ENCODE measurements at places on chromosomes 3 and 15. TPM values are rescaled to one million over a fixed set of nuclear protein-coding genes. Genes with fewer than 3 reads are reported as not detected.

The LNP1 gene
- 5.2 TPM for total RNA-seq

The MRPL47 gene
- 27.2 TPM for total RNA-seq

The CELF6 gene
- total RNA-seq: 29.3 TPM

The MELTF gene
- 3.6 TPM for total RNA-seq

The FBXO40 gene
- not detected for total RNA-seq

The SYNPR gene
- total RNA-seq: not detected

The AHSG gene
- total RNA-seq: not detected

The LRRFIP2 gene
- 89.7 TPM for total RNA-seq

The CHRFAM7A gene
- 19.9 TPM for total RNA-seq

The PLSCR5 gene
- not detected for total RNA-seq

The LRRC2 gene
- 1.3 TPM for total RNA-seq

The TMEM108 gene
- total RNA-seq: 13.0 TPM

The SCAMP5 gene
- 1.5 TPM for total RNA-seq

GRCh38 chr15:94532226-94532625, 300.9 kb downstream of the MCTP2 start:
- H3K27me3 ChIP-seq: no peaks in the 10 kb centered on the region
- no peaks in the 10 kb centered on the region for H3K36me3 ChIP-seq
- no peak overlapping the region for H3K27ac ChIP-seq
- H3K4me3 ChIP-seq: no peak overlapping the region
- DNase-seq: no peak

DNA sequence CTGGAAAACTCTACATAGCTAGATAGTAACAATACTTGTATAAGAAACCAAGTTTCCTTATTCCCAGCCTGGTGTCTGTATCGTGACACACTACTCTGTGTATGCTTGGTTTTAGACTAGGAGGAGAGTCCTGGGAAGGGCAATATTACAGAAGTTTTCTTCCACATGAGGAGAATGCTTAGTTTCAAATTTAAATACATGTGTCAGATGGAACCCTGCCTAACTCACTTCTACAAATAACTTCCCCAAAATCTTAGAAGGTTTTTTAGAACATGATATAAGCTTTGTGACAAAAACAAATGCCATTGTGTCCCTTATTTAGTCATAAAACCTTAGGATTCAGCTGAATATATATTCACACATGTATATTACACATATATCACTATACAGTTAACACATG, 7.2 kb upstream of the IL20RB start:
- H3K27me3 ChIP-seq: no peaks in the 10 kb centered on the region
- H3K4me3 ChIP-seq: no peak overlapping the region
- H3K27ac ChIP-seq: no peak overlapping the region
- no peak for DNase-seq
- no peaks in the 10 kb centered on the region for H3K36me3 ChIP-seq

DNA sequence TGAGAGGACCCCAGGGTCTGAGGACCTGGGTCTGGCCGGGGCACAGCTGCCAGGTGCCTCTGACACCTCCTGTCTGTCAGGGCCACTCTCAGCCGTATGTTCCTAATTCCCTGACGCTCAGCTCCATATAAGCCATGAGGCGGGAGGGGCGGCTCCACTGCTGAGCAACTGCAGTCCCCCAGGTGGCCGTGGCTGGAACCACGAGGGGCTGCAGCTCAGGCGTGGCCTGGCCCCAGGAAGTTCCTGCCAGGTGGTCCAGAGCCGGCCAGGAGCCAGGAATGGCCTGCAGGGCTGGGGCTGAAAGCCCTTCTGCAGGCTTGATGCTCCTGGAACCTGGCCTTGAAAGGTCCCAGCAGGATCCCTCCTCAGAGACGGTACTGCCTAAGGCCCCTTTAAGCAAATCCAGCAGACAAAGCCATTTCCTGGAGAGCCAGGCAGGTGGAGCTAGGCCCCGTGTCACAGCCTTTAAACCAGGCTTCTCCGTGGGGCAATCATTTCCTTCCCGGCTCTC, 118.0 kb downstream of the CHSY1 start:
- no peak overlapping the region for H3K27ac ChIP-seq
- H3K27me3 ChIP-seq: no peaks in the 10 kb centered on the region
- peaks cover 6% of the 10 kb centered on the region for H3K4me1 ChIP-seq
- DNase-seq: peak; percentile 46
- H3K4me3 ChIP-seq: no peak overlapping the region

DNA sequence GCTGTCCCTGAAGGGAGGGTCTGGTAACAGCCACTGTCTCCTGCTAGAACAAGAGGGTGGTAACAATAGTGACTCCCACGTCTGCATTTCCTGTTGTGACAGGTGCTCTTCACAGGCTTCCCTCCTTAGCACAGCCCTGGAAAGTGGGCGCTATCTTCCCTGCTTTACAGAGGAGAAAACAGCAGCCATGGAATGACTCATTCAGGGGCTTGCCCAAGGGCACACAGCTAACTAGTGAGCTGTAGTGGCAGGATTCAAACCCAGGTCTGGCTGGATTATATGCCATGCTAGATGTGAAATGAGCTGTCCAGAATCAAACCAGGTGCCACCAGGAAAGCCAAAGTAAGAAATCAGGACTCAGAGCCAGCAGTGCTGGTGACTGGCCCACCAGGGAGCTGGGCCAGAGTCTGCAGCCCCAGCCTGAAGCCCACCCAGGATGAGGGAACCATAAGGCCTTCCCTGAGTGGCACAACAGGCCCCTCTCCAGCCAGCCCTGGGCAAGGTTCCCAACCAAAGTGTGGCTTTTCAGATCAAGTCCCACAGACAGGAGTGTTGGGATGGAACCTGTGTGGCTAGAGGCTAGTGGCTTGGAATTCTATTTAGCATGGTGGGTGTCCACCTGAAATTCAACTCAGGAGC, 102.4 kb downstream of the ETFA start:
- DNase-seq: no peak
- H3K4me1 ChIP-seq: no peaks in the 10 kb centered on the region
- H3K4me3 ChIP-seq: no peak overlapping the region
- no peak overlapping the region for H3K27ac ChIP-seq

- peak overlapping the region; percentile 98 for H3K27ac ChIP-seq
- H3K36me3 ChIP-seq: no peaks in the 10 kb centered on the region
- DNase-seq: no peak
These were observed 830 bp upstream of the RNF13 start for GRCh38 chr3:149812165-149812605.

DNA sequence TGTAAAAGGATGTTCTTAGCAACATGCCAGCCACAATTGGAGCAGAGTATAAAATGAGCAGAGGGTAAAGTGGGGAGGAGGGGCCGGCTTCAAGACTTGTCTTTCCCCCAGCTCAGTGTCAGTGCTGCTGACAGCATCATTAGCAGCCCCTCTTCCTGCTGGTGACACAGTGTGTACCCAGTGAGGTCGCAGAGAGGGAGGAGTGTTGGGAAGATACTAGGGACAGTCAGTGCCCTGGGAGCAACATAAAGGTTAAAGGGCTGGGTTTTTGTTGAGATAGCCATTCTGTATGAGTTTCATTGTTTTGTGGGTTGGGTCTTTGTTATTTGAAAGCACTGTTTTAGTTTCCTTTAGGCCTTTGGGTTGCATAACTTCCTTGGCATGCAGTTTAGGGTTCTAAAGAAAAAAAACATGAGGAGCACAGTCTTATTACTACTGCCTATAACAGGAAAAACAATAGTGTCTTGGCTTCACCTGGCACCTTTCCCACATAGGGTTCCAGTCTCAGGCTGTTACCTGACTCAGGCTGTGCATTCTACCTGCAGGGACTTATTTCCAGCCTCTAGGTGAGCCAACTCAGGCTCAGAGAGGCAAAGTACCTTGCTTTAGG, 94.1 kb upstream of the SKOR1 start:
- H3K27ac ChIP-seq: no peak overlapping the region
- H3K4me1 ChIP-seq: peaks cover 11% of the 10 kb centered on the region
- no peak for DNase-seq
- H3K27me3 ChIP-seq: no peaks in the 10 kb centered on the region
- no peaks in the 10 kb centered on the region for H3K36me3 ChIP-seq
- H3K4me3 ChIP-seq: no peak overlapping the region

- H3K4me1 ChIP-seq: peaks cover 39% of the 10 kb centered on the region
- no peak overlapping the region for H3K4me3 ChIP-seq
- no peaks in the 10 kb centered on the region for H3K27me3 ChIP-seq
- peak overlapping the region; percentile 75 for H3K27ac ChIP-seq
- H3K36me3 ChIP-seq: no peaks in the 10 kb centered on the region
These were observed 100.3 kb upstream of the LIPC start for GRCh38 chr15:58331560-58331912.

- H3K4me3 ChIP-seq: no peak overlapping the region
- H3K27ac ChIP-seq: no peak overlapping the region
- H3K4me1 ChIP-seq: no peaks in the 10 kb centered on the region
- H3K27me3 ChIP-seq: no peaks in the 10 kb centered on the region
- no peaks in the 10 kb centered on the region for H3K36me3 ChIP-seq
- no peak for DNase-seq
These were observed 93.7 kb upstream of the MBNL1 start for GRCh38 chr3:152174876-152175527.

DNA sequence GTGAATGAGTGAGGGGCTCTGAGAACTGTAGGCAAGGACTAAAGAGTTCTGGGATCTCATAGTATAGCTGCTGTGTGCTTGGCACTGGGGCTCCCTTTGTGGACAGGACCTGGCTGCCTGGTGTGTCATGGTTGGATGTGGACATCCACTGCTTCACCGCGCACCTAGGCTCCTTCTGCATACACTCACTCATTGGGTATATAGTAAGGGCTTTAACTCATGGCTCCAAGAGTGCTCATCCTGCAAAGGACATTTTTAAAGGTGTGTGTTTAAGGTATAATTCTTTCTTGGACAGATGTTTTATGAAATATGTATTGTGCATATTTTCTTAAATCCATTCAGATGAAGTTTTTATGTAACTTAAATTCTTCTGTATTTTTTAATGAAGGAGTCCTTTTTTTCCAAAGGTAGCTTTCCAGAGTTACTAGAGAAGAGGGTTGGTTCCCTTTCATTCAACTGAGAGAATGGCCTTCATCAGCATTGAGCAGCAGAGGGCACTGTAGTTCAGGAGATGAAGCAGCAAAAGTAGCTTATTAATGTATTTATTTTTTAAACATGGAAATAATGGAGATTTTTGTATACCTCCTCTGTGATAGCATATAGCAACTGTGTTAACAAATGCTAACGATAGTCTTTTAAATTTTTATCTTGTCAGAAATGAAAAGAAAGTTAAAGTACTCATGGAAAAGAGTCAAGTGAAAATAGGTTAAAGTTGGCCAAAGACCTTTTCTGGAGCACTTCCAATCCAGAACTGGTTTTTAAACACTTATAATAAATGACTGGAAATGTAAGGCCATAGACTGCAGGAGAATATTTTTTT, 25.2 kb downstream of the OXNAD1 start:
- no peak overlapping the region for H3K27ac ChIP-seq
- H3K27me3 ChIP-seq: no peaks in the 10 kb centered on the region

DNA sequence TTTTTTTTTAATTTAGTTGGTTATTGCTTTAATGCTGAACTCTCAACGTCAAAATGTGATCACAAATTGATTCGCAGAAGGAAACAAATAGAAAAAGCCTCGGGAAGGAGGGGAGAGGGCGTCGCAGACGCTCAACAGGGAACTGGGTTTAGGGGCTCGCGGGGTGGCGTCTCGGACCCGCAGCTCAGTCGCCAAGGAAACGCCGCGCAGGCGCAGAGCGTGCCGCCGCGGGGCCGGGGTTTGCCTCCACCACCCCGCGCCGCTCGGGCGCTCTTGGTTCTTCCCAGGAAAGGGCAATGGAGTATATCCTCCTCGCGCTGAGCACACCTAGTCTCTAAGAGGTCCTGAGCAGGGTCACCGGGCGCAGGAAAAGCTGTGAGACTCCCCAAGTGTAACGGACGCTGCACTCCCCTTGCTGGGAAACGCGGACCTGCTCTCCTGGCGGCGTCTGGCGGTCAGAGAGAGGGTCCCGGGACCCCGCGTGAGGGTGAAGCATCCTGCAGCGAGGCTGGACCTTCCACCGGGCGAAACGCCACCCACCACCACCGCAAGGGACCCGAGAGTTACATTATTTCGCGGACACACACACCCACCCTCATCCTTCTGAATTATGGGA, 753 bp downstream of the PLCH1 start:
- H3K27me3 ChIP-seq: no peaks in the 10 kb centered on the region
- no peaks in the 10 kb centered on the region for H3K36me3 ChIP-seq
- H3K27ac ChIP-seq: peak overlapping the region; percentile 54
- peak overlapping the region; percentile 51 for H3K4me3 ChIP-seq
- DNase-seq: peak; percentile 94
- peaks cover 20% of the 10 kb centered on the region for H3K4me1 ChIP-seq

- peak overlapping the region; percentile 92 for H3K4me3 ChIP-seq
- H3K4me1 ChIP-seq: peaks cover 32% of the 10 kb centered on the region
- peak overlapping the region; percentile 96 for H3K27ac ChIP-seq
- no peaks in the 10 kb centered on the region for H3K27me3 ChIP-seq
- peaks cover 3% of the 10 kb centered on the region for H3K36me3 ChIP-seq
These were observed 656 bp downstream of the SLMAP start for GRCh38 chr3:57756528-57757401.

DNA sequence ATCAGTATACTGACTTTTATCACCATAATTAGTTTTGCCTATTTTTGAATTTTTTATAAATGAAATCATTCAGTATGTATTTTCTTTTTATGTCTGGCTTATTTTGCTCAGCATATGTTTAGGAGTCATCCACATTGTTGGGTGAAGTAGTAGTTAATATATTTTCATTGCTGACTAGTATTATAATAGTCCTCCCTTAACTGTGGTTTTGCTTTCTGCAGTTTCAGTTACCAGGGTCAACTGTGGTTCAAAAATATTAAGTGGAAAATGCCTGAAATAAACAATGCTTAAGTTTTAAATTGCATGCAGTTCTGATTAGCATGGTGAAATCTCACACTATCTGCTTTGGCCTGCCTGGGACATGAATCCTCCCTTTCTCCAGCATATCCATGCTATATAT, 39.5 kb upstream of the PRR23C start:
- no peaks in the 10 kb centered on the region for H3K27me3 ChIP-seq
- H3K4me3 ChIP-seq: no peak overlapping the region
- DNase-seq: no peak

GRCh38 chr3:18870074-18870640, 278.2 kb upstream of the KCNH8 start:
- no peak for DNase-seq
- H3K4me3 ChIP-seq: no peak overlapping the region
- no peaks in the 10 kb centered on the region for H3K36me3 ChIP-seq
- H3K27me3 ChIP-seq: no peaks in the 10 kb centered on the region

GRCh38 chr3:183762304-183762703, 63.1 kb downstream of the MAP6D1 start:
- peaks cover 28% of the 10 kb centered on the region for H3K4me1 ChIP-seq
- DNase-seq: no peak
- H3K27ac ChIP-seq: no peak overlapping the region
- no peak overlapping the region for H3K4me3 ChIP-seq
- H3K27me3 ChIP-seq: no peaks in the 10 kb centered on the region

- H3K27me3 ChIP-seq: no peaks in the 10 kb centered on the region
- H3K27ac ChIP-seq: no peak overlapping the region
- no peak for DNase-seq
- no peak overlapping the region for H3K4me3 ChIP-seq
- no peaks in the 10 kb centered on the region for H3K36me3 ChIP-seq
These were observed 36.1 kb upstream of the PLSCR5 start for GRCh38 chr3:146640955-146641867.

- peaks cover 10% of the 10 kb centered on the region for H3K4me1 ChIP-seq
- no peak for DNase-seq
- H3K36me3 ChIP-seq: no peaks in the 10 kb centered on the region
- no peak overlapping the region for H3K27ac ChIP-seq
- no peaks in the 10 kb centered on the region for H3K27me3 ChIP-seq
These were observed 10.3 kb downstream of the HRH1 start for GRCh38 chr3:11164607-11165006.

Data from upper lobe of left lung (tissue), 6 donors.